ENCODE measurements at places on chromosomes 4 and X.

DNA sequence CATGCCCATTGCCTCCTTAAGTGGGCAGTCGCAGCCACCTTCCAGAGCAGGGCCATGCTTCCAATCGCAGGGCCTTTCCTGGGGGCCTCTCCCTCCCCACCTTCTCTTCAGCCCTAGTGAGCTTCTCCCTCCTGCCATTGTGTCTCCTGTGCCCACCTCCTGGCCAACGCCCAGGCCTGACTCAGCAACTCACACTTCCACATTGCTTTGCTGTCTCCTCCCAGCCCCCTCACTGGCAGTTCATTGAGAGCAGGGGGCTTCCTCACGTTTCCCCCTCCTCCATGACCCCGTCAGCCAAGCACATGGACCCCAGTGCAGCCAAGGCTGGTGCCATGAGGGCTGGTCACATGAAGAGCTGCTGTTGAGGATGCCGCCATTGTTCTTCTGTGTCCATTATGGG, 25.9 kb downstream of the HTRA3 start:
- DNase-seq, result no peak

DNA sequence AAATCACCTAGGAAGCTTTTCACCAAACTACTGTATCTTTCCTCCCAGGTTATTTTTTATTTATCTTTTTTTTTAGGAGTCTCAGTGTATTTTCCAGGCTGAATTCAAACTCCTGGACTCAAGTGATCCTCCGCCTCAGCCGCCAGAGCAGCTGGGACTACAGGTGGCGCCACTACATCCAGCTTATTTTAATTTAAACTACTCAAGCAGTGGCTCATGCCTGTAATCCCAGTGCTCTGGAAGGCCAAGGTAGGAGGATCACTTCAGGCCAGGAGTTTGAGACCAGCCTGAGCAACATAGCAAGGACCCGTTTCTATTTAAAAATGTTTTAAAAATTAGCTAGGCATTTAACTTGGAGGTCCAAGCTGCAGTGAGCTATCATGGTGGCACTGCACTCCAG, 37.8 kb downstream of the LEF1 start:
- DNase-seq, result no peak

DNA sequence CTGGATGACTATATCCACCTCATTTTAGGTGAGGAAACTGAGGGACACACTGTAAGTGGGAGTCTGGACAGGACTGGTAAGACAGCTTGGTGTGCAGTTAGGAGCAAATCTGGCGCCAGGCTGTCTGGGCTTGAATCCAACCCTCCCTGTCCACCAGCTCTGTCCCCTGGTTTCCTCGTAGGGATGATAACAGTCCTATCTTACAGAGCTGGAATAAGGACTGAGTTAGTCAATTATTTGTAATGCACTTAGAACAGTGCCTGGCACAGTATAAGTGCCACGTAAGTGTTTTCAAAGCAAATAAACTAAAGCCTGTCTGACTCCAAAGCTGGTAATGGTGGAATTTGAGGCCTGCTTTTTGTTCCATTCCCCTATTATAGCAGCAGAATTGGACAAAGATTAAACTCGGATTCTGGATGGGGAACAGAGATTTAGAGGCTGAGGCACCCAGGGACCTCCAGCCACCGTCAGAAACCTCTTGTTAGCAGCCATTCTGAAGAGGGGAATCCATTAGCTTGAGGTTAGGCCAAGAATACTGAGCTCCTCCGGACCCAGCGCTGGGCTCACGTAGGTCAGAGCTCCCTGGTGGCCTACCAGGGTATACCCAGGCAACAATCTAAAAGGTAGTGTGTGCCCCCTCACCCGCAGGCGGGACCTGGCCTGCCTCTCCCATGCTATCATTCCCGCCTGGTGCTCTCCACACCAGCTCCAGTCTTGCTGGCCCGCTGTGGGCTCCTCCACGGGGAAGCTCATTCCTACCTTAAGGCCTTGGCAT, 102.1 kb downstream of the UCHL1 start:
- DNase-seq, result no peak

DNA sequence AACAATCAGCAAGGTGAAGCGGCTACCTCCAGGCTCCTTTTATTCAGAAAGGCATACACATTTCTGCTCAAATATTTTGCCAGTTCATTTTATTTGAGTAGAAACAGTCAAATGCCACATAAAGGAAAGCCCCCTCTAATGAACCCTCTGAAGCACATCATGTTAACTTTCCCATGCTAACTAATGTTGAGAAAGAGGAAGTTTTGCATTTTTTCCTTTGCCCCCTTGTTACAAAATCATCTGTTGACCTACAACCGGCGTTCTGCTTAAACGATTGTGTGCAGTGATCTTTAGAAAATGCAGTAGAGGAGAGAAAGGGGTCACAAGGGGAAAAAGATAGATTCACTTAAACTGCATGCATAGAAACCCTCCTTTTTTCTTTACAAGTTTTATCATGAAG, 25.2 kb upstream of the ATXN3L start:
- no peak for DNase-seq

DNA sequence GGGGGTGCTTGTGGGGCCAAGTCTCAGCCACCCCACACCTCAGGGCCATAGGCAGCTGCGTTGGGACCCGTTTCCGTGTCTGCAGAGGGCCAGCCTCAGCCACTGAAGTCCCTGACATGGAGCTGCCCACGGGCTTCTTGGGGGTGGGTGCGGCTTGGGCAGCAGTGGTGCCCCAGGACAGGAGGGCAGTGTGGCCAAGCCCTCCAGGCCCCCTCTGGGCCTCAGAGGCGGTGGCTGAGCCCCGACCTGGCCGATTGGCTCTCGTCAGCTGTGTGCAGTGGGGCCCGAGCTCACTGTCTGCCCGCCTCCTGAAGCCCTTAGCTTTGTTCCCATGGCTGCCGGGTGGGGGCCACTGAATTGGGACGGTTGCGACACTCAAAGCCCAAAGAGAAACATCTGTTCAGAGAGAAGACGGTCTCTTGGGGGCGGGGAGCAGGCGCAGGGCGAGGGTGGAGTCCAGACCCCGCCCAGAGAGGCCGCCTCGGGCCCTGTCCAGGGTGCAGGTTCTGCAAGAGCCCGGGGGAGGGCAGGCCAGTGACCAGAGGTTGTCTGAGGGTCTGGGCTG, 9.1 kb downstream of the FGFR3 start:
- DNase-seq, result no peak

GRCh38 chrX:56738670-56739069, 9.6 kb downstream of the NBDY start:
- no peak for DNase-seq

- no peak for DNase-seq
Observed at GRCh38 chr4:190017357-190018200, 9.5 kb downstream of the FRG2 start.

GRCh38 chr4:125515016-125515415, 200.3 kb downstream of the FAT4 start:
- no peak for DNase-seq

DNA sequence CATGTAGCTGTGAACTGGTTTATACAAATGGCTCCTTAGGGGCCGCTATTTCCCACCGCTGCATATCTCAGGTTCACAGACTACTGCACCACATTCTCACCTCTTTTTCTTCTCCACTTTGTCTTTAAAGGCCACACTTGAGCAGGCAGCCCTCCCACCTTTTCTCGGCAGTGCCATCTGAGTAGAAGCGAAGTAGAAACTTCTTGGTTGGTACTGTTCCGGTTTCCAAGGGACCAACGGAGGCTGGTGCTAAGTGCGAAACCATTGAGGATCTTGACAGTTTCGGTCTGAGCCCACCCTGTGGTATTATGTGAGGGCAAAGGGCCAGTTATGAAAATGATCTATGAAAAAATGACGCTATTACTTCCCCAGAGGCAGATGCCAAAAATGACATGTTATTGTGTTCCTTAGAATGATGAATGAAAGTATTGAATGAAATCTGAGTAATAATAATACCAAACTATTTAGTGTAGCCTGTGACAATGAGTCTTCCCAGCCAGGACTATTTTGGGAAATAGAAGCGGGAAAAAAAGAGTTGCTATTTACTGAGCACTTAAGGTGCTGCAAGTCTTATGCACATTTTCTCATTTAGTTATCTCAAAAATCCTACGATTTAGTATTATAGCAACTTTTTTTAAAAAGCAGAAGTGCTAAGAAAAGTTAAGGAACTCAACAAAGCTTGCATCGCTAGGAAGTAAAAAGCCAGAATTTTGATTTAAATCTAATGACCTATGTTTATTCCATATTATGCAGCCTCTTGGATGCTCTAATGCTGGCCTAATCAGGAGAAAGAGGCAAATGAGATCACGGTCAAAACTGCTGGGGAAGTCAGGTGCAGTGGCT, 29.6 kb upstream of the CHRNA9 start:
- no peak for DNase-seq

DNA sequence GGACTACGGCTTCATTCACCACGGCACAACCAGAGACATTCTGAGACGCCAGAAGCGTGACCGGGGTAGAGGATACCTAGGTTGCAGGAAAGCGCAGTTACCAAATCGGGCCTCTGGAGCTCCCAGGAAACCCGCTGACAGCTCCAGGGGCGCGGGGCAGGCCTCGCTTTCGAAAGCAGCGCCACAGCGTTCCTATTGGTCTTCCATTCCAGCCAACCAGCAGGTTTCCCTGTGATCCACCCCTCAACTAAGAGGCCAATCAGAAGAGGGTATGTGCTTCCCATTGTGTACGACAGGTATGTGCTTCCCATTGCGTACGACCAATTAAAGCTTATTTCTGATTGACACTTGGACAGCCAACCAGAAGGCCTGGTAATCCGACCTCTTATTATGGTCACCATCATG, 14.9 kb downstream of the SNX12 start:
- peak; percentile 4 for DNase-seq

DNA sequence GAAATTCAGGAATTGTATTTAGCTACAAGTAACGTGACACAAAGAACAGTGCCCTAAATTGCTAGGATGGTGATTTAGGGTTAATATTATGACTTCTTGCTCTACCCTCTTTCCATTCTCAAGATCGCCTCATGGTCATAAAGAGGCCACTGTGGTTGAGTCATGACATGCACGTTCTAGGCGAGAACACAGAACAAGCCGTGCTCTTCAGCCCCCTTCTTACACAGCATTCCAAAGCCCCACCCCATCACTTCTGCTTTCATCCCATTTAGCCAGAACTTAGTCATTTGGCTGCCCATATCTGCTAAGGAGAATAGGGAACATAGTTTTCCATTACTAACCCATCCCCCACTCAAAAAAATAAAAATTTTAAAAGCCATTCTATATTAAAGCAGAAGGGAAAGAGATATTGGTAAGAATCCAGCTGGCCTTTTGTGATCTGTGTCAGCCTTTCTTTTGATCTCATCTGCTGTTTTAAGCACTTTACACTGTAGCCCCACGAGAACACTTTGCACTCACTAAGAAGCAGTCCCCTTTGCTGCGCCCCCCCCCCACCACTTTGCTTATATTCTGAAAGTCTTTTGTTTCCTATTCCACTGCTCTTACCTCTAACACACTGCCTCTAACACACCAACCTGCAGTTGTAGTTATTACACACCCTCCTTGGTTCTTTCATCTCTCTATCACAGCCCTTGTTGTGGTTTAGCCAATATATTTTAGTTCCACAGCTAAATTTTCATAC, 28.4 kb downstream of the NPNT start:
- DNase-seq, result no peak

DNA sequence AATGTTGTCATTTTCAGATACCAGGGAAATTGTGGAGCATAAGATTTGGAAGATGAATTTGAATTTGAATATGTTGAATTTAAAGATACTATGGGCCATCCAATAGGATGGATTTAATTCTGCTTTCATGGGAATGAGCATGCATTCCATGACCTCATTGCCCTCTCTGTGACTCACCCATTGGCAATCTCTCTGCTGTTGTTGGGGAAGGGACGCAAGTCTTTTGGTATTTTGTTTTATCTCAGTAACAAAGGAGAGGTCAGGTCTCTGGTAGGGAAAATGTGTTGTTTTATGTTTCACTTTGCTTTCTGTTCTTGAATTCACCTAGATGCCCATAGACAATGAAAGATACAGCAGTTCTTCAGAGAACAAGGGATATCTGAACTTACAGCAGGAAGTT, 42.1 kb upstream of the MAGEA4 start:
- no peak for DNase-seq

DNA sequence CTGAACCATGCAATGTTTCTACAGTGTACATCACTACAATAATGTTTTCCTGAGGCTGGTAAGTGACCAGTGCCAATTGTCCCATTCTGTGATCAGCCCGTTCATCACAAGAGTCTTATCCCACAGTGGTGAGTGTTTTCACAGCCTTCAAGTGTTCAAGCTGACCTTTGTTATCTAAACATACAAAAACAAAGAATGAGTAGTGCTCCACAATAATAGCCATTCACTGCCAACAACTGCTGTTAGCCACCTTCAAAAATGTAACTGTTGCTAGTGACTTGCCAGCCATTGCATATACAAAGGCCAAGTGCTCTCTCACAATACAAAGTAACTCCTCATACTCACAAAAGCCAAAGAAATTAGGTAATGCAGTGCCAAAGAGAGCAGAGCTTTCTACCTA, 1084.1 kb downstream of the FAM133A start:
- DNase-seq, result no peak

DNA sequence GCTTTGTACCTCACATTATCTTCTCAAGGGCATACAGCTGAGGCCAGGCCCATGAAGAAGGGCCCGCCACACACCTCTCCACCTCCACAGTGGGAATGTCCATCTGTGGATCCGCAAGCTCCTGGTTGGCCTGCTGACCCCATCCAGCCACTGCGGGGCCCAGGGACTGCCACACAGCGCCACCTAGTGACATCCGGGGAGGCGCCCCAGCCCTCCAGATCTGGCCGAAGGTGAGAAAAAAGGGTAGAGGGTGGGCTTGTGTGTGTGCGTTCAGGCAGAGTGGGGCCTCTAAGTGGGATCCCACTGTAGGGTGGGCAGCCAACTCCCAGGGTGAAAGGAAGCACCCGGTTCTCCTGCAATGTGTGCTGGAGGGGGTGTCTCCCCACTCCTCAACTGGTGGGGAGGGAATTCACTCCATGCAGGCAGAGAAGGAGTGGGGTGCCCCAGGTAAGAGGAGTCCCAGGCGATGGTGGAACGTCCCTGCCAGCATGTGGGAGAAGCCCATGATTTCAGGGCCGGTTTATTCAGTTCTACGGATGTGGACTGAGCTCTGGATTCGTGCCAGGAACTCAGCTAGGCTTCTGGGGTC, 117.3 kb downstream of the ENPP6 start:
- DNase-seq, result no peak

Data from hematopoietic multipotent progenitor cell treated with erythropoietin and hydrocortisone succinate and interleukin-3 and kit ligand, for 17 days (in vitro differentiated cells).